ENCODE measurements at places on chromosomes 12 and 14.

DNA sequence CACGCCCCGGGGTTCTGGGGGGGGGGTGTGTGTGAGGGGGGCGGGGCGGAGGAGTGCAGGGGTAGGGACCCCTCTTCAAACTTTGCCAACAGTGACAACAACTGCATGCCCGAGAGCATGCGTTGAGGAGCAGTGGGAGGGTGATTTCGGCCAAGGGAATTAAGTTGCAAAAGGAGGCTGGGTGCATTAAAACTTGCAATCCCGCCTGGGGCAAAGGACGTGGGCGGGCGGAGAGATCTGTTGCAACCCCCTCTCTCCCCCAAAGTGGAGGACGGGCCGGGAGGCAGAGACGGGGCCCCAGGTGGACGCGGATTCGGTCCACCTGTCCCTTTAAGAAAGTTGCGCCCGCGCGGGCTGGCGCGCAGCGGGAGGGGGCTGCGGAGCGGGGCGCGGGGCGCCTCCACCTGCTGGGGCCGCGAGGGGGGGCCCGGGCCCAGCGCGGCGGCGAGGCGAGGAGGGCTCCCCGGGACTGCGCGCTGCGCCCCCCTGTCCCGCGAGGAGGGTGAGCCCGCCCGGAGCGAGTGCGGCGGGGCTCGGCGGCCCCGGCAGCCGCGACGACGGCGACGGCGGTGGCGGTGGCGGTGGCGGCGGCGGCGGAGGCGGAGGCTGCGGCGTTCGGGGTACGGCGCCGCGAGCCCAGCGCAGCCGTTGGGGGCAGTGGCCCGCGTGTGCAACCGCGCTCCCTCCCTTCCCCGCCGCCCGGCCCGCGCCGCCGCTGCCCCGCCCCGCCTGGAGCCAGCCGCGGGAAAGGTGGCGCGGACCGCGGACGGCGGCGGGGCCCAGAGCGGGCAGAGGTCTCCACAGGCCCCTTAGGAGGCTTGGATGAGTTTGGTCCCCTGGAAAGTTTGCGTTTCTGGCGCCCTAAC, 530 bp upstream of the FOXN4 start:
- no peak for DNase-seq

- DNase-seq: no peak
These were observed 19.3 kb downstream of the NTF3 start for GRCh38 chr12:5451251-5451650.

DNA sequence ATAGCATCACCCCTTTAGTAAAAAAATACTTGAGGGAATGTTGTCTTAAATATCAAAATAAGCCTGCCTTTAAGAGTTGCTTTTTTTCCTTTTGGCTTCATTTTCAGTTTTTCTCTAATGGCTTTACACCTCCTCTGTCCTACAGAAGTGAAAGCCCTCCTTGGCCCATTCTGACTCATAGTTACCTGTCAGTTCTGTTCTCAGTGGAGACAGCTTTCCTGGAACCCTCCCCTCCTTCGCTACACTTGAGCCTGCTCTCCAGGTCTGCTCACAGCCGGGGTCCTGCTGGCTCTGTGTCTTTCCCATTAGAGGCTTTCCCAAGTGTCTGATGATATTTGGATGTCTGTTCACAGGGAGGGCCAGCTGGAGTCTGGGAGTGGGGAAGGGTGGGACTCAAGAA, 84.0 kb downstream of the PELI2 start:
- no peak for DNase-seq

- DNase-seq: no peak
These were observed 41.7 kb upstream of the PRIMA1 start for GRCh38 chr14:93829839-93830481.

GRCh38 chr14:38233218-38233617, 22.7 kb downstream of the CLEC14A start:
- DNase-seq: no peak

- no peak for DNase-seq
These were observed 17.7 kb downstream of the SLC4A8 start for GRCh38 chr12:51442324-51442723.

DNA sequence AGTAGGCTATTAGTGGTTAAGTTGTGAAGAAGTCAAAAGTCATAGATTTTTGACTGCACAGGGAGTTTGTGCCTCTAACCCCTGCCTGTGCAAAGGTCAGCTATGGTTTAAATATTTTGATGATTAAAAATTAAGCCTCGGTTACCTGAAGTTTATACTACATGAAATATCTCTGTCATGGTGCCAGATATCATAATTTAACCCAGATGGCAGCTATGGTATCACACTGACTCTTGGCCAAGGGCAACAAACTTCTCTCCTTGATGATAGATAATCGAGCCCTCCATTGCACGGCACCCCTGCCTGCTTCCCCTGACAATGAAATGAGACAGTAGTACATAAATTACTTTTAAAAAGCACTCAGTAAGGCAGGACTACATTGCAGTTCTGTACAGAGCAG, 80.8 kb downstream of the SLC35F4 start:
- no peak for DNase-seq

- peak; percentile 62 for DNase-seq
These were observed 420.8 kb downstream of the CCDC91 start for GRCh38 chr12:28611115-28611435.

GRCh38 chr12:127273626-127274025, 993.3 kb upstream of the TMEM132C start:
- DNase-seq: no peak

DNA sequence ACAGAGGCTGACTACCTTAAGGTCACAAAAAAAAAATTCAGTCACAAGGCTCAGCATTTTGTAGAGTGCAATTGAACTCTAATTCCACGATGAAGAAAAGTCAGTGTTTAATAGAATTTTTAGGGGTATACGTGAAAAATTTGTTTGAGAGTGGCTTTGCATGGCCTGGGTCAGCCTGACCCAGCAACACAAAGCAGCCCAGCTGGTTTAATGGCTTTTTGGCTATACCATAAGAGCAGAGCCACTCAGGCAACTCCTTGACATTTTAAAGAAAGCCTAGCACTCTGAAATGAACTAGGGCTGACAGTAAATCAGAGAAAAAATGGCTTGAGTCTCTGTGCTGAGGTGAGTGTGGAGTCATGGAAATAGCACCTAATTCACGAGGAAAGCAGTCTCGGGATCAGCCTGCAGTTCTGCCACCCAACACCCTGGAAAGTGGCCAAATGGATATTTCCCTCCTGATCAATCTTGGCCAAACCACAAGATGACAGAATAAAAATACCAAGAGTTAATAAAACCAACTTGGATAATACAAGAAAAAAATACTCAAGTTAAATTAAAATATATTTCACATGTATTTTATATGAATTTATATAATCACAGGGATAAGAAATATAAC, 59.5 kb downstream of the GALNT4 start:
- DNase-seq: no peak

GRCh38 chr12:55659486-55660385, 23.0 kb downstream of the OR10P1 start:
- no peak for DNase-seq
